ENCODE measurements at places on chromosomes 1 and 21. TPM values are rescaled to one million over a fixed set of nuclear protein-coding genes. Genes with fewer than 3 reads are reported as not detected.

- H3K27me3 ChIP-seq: no peaks in the 10 kb centered on the region
- H3K36me3 ChIP-seq: no peaks in the 10 kb centered on the region
Measured at GRCh38 chr1:193184776-193185175, 1.6 kb downstream of the B3GALT2 start.

- no peak for DNase-seq
- no peak overlapping the region for H3K4me3 ChIP-seq
- no peak overlapping the region for H3K27ac ChIP-seq
Measured at GRCh38 chr1:119410961-119411360, 4.0 kb upstream of the HSD3B2 start.

Gene LCE1B
- polyA plus RNA-seq: not detected

DNA sequence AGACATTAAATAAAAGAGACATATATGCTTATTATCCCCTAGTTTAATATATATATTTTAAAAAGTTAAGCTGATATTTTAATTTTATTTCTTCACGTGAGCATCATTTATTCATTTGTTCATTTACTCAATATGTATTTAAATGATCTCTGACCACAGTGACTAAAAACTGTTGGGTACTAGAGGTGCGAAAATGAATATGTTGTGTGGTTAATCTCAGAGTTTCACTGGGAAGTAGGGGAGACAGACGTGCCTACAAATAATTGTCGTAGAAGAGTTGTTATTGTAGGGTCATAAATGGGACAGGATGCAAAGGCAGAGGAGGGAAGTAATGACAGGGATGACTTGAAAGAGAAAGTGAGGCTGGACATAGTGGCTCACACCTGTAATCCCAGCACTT lies 213.0 kb upstream of the CACYBP start:
- DNase-seq: no peak
- H3K4me1 ChIP-seq: peaks cover 3% of the 10 kb centered on the region
- H3K4me3 ChIP-seq: no peak overlapping the region
- H3K27ac ChIP-seq: no peak overlapping the region
- no peaks in the 10 kb centered on the region for H3K36me3 ChIP-seq

Gene HLX
- polyA plus RNA-seq: not detected

- no peak overlapping the region for H3K4me3 ChIP-seq
- H3K27ac ChIP-seq: no peak overlapping the region
- H3K27me3 ChIP-seq: peaks cover 17% of the 10 kb centered on the region
- no peaks in the 10 kb centered on the region for H3K36me3 ChIP-seq
Measured at GRCh38 chr1:15799004-15799867, 8.2 kb downstream of the UQCRHL start.

Gene RGS8
- polyA plus RNA-seq: not detected

DNA sequence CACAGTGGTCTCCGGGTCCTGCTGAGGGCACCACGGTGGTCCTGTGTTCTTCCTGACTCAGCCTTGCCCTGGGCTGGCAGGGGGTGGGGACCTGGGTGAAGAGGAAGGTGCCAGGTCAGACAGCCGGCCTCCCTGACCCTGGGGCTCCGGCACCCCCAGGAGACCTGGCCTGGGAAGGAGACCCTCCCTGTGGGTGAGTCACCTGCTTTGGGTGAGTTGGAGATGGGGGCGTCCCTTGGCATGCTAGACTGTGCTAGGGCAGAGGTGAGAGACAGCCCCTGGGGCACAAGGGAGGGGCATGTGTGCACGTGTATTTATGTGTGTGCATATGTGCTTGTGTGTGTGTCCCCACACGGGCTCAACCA lies 23.4 kb downstream of the SPSB1 start:
- H3K27me3 ChIP-seq: no peaks in the 10 kb centered on the region
- H3K4me3 ChIP-seq: no peak overlapping the region
- no peaks in the 10 kb centered on the region for H3K36me3 ChIP-seq
- peaks cover 33% of the 10 kb centered on the region for H3K4me1 ChIP-seq

DNA sequence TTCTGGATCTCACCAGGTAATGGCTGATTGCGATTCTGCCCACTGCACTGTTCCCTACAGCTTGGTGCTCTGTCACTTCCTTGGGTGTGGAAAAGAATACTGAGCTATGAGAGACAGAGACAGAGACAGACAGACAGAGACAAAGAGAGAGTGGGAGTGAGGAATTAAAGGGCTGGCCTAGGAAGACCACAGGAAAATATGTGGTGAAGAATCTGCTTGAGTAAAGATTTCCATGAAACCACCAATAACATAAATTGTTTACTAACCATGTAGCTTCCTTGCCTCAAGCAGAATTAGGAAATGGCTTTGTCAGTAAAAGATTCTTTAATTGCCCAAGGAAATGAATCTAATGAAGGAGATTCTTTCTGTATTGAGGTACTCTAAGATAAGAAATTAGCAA lies 54.4 kb downstream of the MPZL1 start:
- no peaks in the 10 kb centered on the region for H3K4me1 ChIP-seq
- no peak overlapping the region for H3K27ac ChIP-seq

GRCh38 chr1:10324627-10325026 lies 74.2 kb upstream of the PGD start:
- no peaks in the 10 kb centered on the region for H3K36me3 ChIP-seq
- H3K27ac ChIP-seq: peak overlapping the region; percentile 91
- no peak overlapping the region for H3K4me3 ChIP-seq
- DNase-seq: no peak
- H3K27me3 ChIP-seq: no peaks in the 10 kb centered on the region
- H3K4me1 ChIP-seq: no peaks in the 10 kb centered on the region

GRCh38 chr21:32312326-32312725 lies 13.7 kb downstream of the MRAP start:
- H3K4me3 ChIP-seq: no peak overlapping the region
- peaks cover 56% of the 10 kb centered on the region for H3K36me3 ChIP-seq
- H3K27me3 ChIP-seq: no peaks in the 10 kb centered on the region
- no peak for DNase-seq
- no peaks in the 10 kb centered on the region for H3K4me1 ChIP-seq

DNA sequence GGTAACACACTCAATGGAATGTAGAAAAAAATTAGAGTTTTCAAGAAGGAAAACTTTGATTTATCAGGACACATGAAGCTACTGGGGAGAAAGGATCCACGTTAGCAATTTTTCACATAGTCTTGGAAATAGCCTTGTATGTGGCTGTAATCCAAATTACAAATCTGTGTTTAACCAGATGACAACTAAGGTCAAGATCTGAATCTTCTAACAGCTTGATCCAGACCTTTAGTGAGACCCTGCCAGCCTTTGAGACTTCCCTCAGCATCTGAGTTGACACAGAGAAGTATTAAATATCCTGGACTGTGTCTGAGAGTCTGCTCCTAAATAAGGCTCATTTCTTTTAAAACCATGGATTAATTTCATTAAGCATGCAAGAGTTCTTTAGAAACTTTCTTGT lies 135.9 kb upstream of the KCNK2 start:
- H3K36me3 ChIP-seq: no peaks in the 10 kb centered on the region
- H3K27me3 ChIP-seq: no peaks in the 10 kb centered on the region
- no peak overlapping the region for H3K27ac ChIP-seq
- DNase-seq: no peak

Gene PRR9
- not detected for polyA plus RNA-seq

Gene OPRD1
- polyA plus RNA-seq: not detected

DNA sequence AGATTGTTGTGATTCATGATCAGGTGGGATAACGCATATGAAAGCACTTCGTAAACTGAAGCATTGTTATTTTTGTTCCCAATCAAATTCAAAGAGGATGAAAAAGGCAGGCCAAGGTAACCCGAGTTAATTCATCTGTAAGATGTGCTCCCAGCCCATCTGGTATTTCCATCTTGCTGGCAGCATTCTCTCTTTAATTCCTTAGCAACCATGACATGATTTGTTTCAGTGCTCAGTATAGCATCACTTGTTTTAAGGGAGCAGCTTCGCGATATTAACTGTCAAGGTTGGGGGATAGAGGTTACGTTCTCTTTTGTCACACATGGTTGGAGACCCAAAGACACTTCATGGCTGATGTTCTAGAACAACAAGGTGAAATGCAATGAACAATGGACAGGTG lies 6.4 kb downstream of the TSPAN2 start:
- no peaks in the 10 kb centered on the region for H3K27me3 ChIP-seq
- H3K36me3 ChIP-seq: no peaks in the 10 kb centered on the region
- no peak overlapping the region for H3K27ac ChIP-seq
- no peak for DNase-seq

Gene ANGPTL3
- polyA plus RNA-seq: not detected

Gene AGMAT
- 9.0 TPM for polyA plus RNA-seq

DNA sequence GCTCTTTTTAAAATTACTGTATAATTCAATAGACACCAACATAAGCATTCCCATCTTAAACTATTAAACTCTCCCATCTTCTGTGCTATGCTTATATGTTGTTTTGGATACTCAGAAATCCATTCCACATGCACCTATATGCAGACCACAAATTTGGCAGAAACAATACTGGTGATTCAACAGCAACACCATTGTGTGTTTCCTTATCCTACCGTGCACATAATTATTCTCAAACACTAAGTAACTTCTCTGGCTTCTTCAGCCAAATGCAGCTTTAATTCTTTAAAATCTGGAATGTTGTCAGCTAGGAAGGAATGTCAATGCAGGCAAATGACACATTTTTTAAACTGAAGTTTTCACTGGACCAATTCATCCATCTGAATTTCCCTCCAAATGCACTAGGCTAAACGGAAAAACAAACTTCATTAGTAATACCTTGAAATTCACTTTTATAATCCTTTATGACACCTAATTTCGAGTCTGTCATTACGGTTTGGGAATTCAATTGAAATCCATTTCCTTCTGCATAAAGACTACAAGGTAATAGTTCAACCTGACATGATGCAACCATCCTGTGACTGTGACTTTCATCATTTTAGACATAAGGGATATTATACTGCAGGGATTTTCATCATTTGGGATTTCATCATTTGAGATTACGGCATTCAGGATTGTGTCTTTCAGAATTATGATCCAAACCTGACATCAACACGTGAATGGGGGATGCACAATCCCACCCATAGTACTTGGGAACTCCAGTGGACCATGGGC lies 308.5 kb downstream of the LTN1 start:
- no peaks in the 10 kb centered on the region for H3K4me1 ChIP-seq
- no peaks in the 10 kb centered on the region for H3K27me3 ChIP-seq
- no peak overlapping the region for H3K27ac ChIP-seq
- H3K4me3 ChIP-seq: no peak overlapping the region
- no peak for DNase-seq

DNA sequence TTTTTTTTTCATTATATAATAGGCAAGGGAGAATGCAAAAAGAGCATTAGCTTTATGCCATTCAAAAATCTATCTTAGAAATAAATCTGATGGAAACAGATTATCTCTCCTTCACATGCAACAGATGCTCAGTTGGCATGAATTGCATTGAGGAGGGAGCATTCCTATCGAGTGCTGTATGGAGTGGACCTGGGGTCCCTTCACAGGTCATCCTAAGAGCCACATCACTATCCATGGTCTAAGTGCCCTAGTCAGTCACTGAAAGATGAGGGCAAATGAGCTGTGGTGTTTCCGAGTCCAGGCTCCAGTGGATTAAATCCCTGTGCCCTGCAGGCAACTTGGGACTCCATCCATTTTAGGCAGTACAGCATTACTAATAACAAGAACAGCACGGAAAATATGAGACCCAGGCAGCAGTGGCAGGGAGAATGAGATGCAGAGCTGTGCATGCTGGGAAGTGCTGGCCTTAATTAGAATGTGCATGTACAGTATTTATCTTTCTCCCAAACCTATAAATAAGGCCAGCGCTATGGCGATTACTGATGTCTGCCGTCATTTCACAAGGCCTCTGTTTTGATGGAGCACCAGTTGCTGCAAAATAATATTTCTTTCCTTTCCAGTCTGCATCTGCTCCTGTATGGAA lies 512.3 kb upstream of the PLXNA2 start:
- H3K36me3 ChIP-seq: no peaks in the 10 kb centered on the region
- no peak overlapping the region for H3K4me3 ChIP-seq
- no peak for DNase-seq
- peaks cover 6% of the 10 kb centered on the region for H3K27me3 ChIP-seq
- no peaks in the 10 kb centered on the region for H3K4me1 ChIP-seq
- H3K27ac ChIP-seq: no peak overlapping the region

- no peak overlapping the region for H3K4me3 ChIP-seq
- peaks cover 54% of the 10 kb centered on the region for H3K27me3 ChIP-seq
- no peak for DNase-seq
Measured at GRCh38 chr1:37621326-37621870, 13.3 kb downstream of the RSPO1 start.

GRCh38 chr1:23577056-23578004 lies 18.0 kb upstream of the ID3 start:
- DNase-seq: no peak
- peaks cover 74% of the 10 kb centered on the region for H3K4me1 ChIP-seq
- H3K4me3 ChIP-seq: peak overlapping the region; percentile 33
- H3K27me3 ChIP-seq: no peaks in the 10 kb centered on the region
- no peaks in the 10 kb centered on the region for H3K36me3 ChIP-seq

DNA sequence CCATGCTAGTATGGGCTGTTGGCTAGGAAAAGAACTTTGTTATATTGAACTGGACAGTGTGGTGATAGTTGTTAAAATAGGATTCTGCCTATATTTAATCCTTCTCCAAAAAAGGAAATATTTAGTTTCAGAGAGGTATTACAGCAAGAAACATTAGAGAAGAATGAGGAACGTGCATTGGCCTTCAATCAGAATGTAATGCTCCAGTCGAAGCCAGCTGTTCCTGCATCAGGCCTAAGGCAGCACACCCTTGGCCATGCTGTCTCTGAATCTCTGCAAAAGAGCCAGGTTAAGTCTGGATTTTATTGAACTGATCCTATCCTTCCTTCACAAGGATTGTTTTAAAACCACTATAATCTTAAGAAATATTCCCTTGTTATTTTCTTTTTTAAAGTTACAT lies 35.3 kb upstream of the RALGPS2 start:
- H3K36me3 ChIP-seq: no peaks in the 10 kb centered on the region
- H3K27me3 ChIP-seq: peaks cover 1% of the 10 kb centered on the region
- peaks cover 6% of the 10 kb centered on the region for H3K4me1 ChIP-seq
- no peak overlapping the region for H3K27ac ChIP-seq

GRCh38 chr21:45962531-45963231 lies 18.9 kb upstream of the COL6A1 start:
- no peaks in the 10 kb centered on the region for H3K4me1 ChIP-seq
- no peak for DNase-seq
- peaks cover 8% of the 10 kb centered on the region for H3K27me3 ChIP-seq
- no peak overlapping the region for H3K27ac ChIP-seq
- H3K4me3 ChIP-seq: no peak overlapping the region
- peaks cover 8% of the 10 kb centered on the region for H3K36me3 ChIP-seq

- peak overlapping the region; percentile 79 for H3K4me3 ChIP-seq
- no peak for DNase-seq
- H3K4me1 ChIP-seq: peaks cover 10% of the 10 kb centered on the region
- H3K27ac ChIP-seq: peak overlapping the region; percentile 77
- no peaks in the 10 kb centered on the region for H3K27me3 ChIP-seq
Measured at GRCh38 chr1:1539310-1540089, 924 bp downstream of the TMEM240 start.

Gene S100A1
- not detected for polyA plus RNA-seq

- DNase-seq: no peak
- peaks cover 30% of the 10 kb centered on the region for H3K4me1 ChIP-seq
- H3K36me3 ChIP-seq: no peaks in the 10 kb centered on the region
- H3K27ac ChIP-seq: peak overlapping the region; percentile 28
- H3K27me3 ChIP-seq: peaks cover 6% of the 10 kb centered on the region
Measured at GRCh38 chr1:1347663-1348419, 1.4 kb downstream of the DVL1 start.

GRCh38 chr1:179091691-179092165 lies 9.9 kb downstream of the TOR3A start:
- H3K27me3 ChIP-seq: no peaks in the 10 kb centered on the region
- no peak overlapping the region for H3K27ac ChIP-seq
- no peak for DNase-seq
- no peaks in the 10 kb centered on the region for H3K4me1 ChIP-seq
- peaks cover 69% of the 10 kb centered on the region for H3K36me3 ChIP-seq

Measured in naive thymus-derived CD8-positive, alpha-beta T cell (primary cell).